ENCODE measurements at places on chromosomes 1 and 21.

DNA sequence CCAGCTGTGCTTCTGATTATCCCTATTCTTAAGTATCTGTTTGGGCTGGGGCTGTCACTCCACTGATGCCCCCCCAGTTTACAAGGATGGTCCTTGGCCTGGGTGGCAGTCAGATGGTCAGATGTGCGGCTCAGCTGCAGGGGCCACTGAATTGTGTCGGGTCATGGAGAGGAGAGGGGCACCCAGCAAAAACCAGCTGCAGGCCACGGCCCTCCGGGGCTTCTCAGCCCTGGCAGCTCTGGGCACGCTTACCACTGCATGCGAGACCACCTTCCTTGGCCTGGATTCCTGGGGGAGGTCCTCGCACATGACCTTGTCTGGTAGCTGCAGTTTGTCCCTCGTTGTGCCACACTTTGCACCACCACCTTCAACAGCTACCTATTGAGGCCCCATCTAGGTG, 164.9 kb upstream of the TMEM51 start:
- H3K4me3 ChIP-seq: no peak overlapping the region
- no peak for DNase-seq
- no peak overlapping the region for H3K27ac ChIP-seq
- no peaks in the 10 kb centered on the region for H3K4me1 ChIP-seq
- H3K36me3 ChIP-seq: no peaks in the 10 kb centered on the region
- no peaks in the 10 kb centered on the region for H3K27me3 ChIP-seq

DNA sequence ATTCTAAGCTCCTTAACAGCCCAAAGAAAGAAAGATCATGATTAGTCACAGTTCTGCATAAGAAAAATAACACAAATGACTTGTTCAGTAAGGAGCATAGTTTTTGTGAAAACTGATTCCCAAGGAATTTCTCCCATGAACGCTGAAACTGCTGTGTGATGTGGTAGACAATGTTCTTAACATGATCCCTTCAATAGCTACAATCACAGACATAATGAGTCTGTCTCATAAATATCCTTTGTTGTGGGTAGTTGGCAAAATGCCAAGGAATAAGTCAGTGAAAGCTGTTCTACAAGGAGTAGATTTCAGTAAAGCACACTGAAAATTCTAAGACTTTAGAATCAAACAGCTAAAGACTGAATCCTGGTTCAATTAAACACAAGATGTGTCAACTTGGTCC, 404.8 kb downstream of the HLX start:
- no peak for DNase-seq

DNA sequence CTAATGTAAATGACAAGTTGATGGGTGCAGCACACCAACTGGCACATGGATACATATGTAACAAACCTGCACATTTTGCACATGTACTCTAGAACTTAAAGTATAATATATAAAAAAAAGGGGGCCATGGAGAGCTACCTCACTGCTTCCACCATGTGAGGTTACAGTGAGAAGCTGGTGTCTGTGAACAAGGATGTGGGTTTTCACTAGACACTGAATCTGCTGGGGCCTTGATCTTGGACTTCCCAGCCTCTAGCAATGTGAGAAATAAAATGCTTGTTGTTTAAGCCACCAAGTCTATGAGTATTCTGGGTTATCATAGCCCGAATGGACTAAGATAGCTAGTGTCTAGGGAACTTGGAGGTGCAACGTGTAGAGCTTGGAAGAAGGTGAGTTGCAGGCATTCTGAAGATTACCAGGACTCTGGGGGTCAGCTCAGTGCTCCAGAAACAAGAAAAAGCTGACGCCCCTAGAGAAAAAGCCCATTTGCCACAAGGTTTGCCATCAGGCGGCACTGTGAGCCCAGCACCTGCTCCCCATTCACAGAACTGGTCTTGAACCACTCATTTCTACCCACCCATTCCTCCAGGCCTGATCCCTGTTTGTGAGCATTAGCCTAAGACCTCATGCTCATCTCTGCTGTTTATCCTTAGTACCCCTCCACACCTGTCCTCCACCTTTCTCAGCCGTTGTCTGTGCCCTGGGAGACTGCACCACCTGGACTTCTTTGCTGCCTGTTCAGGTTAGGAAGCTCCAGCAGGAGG, 15.1 kb upstream of the FYB2 start:
- H3K4me3 ChIP-seq: no peak overlapping the region
- no peaks in the 10 kb centered on the region for H3K36me3 ChIP-seq
- peaks cover 3% of the 10 kb centered on the region for H3K4me1 ChIP-seq
- no peak overlapping the region for H3K27ac ChIP-seq
- no peaks in the 10 kb centered on the region for H3K27me3 ChIP-seq
- DNase-seq: no peak

GRCh38 chr1:245715291-245715701, 560.5 kb downstream of the KIF26B start:
- no peaks in the 10 kb centered on the region for H3K4me1 ChIP-seq
- no peak for DNase-seq
- no peak overlapping the region for H3K27ac ChIP-seq
- no peak overlapping the region for H3K4me3 ChIP-seq
- H3K27me3 ChIP-seq: no peaks in the 10 kb centered on the region

DNA sequence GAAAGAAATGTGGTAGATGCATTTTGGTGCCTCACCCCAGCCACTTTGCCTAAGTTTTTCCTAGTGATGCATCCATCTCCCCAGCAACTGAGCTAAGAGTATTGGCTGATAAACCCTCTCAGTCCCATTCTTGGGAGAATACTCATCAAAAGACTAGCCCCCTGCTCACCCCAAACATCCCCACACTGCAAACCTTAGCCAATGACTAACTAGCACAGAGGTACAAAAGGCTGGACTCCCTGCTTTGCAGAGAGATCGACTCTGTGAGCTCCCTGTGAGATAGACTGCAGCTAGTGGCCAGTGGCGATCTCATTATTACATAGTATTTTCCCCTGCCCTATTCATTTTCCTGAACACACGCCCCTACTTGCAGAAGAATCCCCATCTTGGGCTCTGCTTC, 155.3 kb downstream of the HHIPL2 start:
- no peak overlapping the region for H3K27ac ChIP-seq
- no peaks in the 10 kb centered on the region for H3K36me3 ChIP-seq
- H3K4me3 ChIP-seq: no peak overlapping the region

DNA sequence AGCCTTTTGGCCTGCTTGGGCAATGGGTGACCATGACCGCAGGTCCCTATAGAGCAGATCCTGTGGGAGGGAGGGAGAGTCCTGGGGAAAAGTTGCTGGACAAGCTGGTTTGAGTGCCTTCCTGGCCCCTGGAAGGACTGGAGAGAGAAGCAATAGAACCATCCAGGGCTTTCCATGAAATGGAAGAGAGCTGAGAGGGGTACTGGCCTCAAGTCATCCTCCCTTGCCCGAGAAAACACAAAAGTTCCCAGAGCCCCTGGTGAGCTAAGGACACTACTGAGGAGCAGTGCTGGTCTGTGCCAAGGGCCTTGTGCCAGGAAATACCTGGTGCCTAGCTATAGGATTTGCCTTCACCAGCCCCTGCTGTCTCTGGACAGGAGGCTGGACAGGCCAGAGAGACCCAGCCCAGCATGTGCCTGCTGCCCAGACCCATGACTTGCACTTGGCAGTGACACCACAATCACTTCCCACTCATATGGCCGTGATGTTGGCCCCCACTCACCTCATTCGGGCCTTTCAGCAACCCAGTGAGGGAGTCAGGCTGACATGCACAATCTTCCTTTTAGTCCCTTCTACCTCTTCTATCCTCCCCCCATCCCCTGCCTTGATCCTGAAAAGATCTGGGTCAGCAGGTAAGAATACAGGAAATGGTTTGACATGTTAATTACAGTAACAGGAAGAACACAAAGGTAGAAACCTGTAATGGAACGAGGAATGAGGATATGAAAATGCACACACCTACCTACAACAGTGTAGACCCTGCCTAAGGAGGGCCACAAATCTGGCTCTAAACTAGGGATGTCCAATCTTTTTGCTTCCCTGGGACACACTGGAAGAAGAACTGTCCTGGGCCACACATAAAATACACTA, 7.0 kb downstream of the SH3BP5L start:
- H3K36me3 ChIP-seq: peaks cover 56% of the 10 kb centered on the region
- peaks cover 10% of the 10 kb centered on the region for H3K4me1 ChIP-seq
- H3K27me3 ChIP-seq: no peaks in the 10 kb centered on the region
- no peak overlapping the region for H3K4me3 ChIP-seq
- no peak for DNase-seq

DNA sequence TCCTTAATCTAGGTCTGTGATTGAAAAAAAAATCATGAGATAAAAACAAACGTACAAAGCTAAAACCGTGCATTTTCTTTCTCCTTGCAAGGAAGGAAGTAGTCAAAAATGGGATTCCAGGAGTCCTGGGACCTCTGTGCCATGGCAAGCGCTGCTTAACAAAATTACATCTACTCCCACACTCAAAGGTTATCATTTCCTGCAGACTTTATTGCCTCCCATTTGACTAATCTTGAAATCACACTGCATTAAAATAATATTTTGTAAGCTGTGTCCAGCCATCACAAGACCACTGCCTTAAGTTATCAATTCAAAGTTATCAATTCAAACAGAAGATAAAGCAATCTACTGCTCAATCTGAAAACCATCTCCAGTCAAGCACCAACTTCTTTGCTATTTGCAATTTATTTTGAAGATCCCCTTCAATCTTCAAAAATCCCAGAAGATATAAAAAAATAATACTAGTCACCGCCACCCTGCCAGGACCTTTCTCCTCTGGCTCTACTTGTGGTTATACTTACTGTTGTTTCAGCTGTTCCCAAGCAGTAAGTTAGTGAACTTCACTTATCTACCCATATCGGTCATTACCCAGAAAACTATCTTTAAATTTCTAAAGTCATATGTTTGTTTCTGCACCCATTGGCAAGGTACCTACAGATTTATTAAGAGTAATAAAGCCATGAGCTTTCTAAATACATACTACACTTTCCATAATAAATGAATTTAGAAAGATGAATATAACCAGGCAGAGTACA, 38.1 kb upstream of the RAP1GAP start:
- H3K27ac ChIP-seq: no peak overlapping the region
- H3K36me3 ChIP-seq: no peaks in the 10 kb centered on the region
- DNase-seq: no peak
- H3K27me3 ChIP-seq: no peaks in the 10 kb centered on the region
- peaks cover 7% of the 10 kb centered on the region for H3K4me1 ChIP-seq

GRCh38 chr1:187010571-187011309, 182.0 kb downstream of the PLA2G4A start:
- H3K4me3 ChIP-seq: no peak overlapping the region
- no peak overlapping the region for H3K27ac ChIP-seq
- no peaks in the 10 kb centered on the region for H3K4me1 ChIP-seq
- no peaks in the 10 kb centered on the region for H3K27me3 ChIP-seq
- DNase-seq: no peak
- no peaks in the 10 kb centered on the region for H3K36me3 ChIP-seq

DNA sequence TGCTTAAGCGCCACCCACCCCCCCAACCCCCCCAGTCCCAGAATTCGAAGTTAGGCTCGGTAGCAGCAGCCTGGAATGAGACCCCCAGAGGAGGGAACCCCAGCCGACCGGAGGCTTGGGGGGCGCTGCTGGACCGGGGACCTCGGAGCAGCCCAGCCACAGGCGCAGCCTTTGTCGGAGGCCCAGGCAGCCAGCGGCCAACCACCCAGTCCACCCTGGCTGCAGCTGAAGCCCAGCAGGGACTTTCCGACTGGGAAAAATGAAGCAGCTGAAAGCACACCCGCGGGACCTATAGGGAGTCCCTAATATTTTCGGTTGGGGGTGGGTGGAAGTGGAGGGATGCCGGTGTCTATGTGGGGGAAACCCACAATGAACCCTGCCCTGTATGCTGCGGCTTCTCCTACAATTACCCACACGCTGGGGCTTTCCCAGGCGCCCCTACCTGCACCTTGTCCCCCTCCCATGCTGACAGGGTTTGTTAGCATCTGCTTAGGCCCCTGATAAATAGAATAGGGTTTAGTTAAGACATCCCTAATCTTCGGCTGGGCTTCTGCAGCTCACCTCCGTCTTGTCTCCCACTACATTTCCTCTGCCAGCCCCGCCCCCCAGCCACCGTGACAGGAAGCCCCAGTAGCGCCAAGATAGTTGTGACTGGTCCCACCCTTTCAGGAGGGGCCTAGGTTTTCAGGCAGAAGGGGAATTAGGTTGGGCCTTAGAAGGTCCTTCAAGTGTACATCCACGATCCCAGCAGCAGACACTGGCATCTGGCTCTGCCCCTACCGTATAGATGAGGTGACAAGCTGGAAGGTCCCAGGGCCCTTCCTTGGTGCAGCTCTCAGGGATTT, 838 bp downstream of the CCDC28B start:
- peaks cover 27% of the 10 kb centered on the region for H3K36me3 ChIP-seq
- peak overlapping the region; percentile 64 for H3K4me3 ChIP-seq
- peak overlapping the region; percentile 64 for H3K27ac ChIP-seq
- H3K4me1 ChIP-seq: peaks cover 38% of the 10 kb centered on the region

- DNase-seq: no peak
- H3K4me3 ChIP-seq: no peak overlapping the region
- H3K27ac ChIP-seq: no peak overlapping the region
Observed at GRCh38 chr1:43885279-43885801, 48.3 kb upstream of the ARTN start.

GRCh38 chr1:58515794-58516401, 30.6 kb downstream of the OMA1 start:
- no peaks in the 10 kb centered on the region for H3K27me3 ChIP-seq
- no peak overlapping the region for H3K4me3 ChIP-seq
- DNase-seq: no peak
- H3K36me3 ChIP-seq: peaks cover 8% of the 10 kb centered on the region
- H3K4me1 ChIP-seq: no peaks in the 10 kb centered on the region

DNA sequence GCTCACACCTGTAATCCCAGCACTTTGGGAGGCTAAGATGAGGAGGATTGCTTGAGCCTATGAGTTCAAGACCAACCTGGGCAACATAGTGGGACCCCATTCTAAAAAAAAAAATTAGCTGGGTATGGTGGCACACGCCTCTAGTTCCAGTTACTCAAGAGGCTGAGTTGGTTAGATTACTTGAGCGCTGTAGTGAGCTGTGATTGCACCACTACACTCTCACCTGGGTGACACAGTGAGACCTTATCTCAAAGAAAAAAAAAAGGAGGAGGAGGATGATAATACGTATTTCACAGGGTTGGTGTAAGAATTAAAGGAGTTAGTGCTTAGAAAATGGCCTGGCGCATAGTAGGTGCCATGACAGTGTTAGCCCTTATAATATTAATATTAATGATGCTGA, 144.1 kb downstream of the PLXNA2 start:
- no peaks in the 10 kb centered on the region for H3K4me1 ChIP-seq
- H3K27me3 ChIP-seq: no peaks in the 10 kb centered on the region
- H3K36me3 ChIP-seq: peaks cover 46% of the 10 kb centered on the region
- no peak for DNase-seq
- no peak overlapping the region for H3K27ac ChIP-seq

DNA sequence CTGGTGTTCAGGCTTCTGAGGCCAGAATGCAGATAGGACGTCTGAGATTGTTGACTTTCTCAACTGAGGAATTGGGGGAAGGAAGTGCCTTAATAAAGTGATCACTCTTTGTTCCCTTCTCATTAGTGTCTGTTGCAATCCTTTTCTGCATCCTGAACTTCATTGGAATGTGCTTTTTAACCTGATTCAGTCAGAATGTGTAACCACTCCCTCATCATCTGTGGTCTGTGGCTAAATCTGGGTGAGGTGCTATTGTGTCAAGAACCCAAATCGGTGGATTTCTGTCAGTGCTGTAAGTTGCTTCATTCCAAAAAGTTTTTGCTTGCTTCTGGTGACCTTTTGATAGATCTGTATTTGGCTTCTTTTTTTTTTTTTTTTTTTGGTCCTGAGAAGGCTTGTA, 38.2 kb downstream of the ARID1A start:
- H3K4me3 ChIP-seq: no peak overlapping the region
- DNase-seq: no peak
- peaks cover 40% of the 10 kb centered on the region for H3K4me1 ChIP-seq
- peaks cover 94% of the 10 kb centered on the region for H3K36me3 ChIP-seq
- H3K27ac ChIP-seq: no peak overlapping the region

- no peak for DNase-seq
- H3K36me3 ChIP-seq: no peaks in the 10 kb centered on the region
- H3K4me3 ChIP-seq: no peak overlapping the region
- no peaks in the 10 kb centered on the region for H3K4me1 ChIP-seq
- H3K27me3 ChIP-seq: no peaks in the 10 kb centered on the region
- no peak overlapping the region for H3K27ac ChIP-seq
Observed at GRCh38 chr1:83897516-83897915, 101.4 kb downstream of the TTLL7 start.

All from left lung (tissue), 14 donors.